Astrocyte of the spinal cord (primary cell): ENCODE measurements at places on chromosomes 11 and 22.
A peak's percentile ranks its signal among the peaks of the same experiment; 100 is the strongest.

GRCh38 chr11:8757047-8757446 is 74.5 kb downstream of the RPL27A start:
- peak; percentile 13 for DNase-seq

- DNase-seq = peak; percentile 83
Observed at GRCh38 chr11:68127714-68128681, 6.8 kb upstream of the CHKA start.

- DNase-seq = no peak
Observed at GRCh38 chr22:18096823-18097222, 13.8 kb upstream of the TUBA8 start.

GRCh38 chr22:46033256-46034200 is 56.6 kb upstream of the WNT7B start:
- no peak for DNase-seq

- DNase-seq = no peak
Observed at GRCh38 chr11:72673943-72674828, at the start of gene PDE2A. PDE2A (minus strand) TSS chr11:72674422; CDS start chr11:72674207, 215 bp downstream.

DNA sequence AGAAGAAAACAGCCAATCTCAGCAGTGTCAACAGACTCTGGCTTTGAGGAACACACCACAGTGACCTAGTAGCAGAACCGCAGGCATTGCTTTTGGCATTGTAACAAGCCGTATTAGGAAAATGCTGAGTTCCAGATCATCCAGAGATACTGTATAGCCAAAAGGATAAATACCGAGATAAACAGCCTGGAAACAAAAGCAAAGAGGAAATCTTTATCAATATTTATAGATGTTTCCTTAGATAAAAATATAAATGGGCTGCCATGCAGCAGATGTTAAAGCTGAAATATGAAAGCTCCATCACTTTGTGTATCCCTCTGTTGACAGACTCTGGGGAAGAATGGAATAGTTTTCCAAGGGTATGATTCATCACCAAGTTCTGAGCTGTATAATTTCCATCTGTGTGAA is 98.9 kb upstream of the TP53AIP1 start:
- no peak for DNase-seq

DNA sequence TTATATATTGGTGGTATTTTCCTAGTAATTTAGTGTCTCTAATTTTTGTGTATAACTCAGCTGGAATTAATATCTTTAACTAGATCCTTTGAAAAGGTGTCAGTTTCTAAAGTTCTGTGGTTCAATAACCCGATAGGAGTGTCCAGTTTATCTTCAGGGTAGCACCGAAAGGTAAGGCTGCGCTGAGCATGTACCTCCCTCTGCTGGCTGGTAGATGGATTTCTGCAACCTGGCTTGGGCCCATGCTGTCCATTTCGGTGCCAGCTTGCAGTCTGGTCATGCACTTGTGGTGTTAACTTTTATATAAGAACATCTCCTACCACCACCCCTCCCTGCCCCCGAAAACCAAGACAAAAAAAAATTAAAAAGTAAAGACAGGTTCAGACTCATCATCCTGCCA is 24.7 kb downstream of the EXT2 start:
- no peak for DNase-seq

GRCh38 chr22:39610246-39610645 is 39.7 kb downstream of the CACNA1I start:
- no peak for DNase-seq

- no peak for DNase-seq
Observed at GRCh38 chr22:23698094-23698493, 7.3 kb downstream of the RGL4 start.

GRCh38 chr22:50399751-50400331 is 56.7 kb downstream of the PPP6R2 start:
- no peak for DNase-seq

DNA sequence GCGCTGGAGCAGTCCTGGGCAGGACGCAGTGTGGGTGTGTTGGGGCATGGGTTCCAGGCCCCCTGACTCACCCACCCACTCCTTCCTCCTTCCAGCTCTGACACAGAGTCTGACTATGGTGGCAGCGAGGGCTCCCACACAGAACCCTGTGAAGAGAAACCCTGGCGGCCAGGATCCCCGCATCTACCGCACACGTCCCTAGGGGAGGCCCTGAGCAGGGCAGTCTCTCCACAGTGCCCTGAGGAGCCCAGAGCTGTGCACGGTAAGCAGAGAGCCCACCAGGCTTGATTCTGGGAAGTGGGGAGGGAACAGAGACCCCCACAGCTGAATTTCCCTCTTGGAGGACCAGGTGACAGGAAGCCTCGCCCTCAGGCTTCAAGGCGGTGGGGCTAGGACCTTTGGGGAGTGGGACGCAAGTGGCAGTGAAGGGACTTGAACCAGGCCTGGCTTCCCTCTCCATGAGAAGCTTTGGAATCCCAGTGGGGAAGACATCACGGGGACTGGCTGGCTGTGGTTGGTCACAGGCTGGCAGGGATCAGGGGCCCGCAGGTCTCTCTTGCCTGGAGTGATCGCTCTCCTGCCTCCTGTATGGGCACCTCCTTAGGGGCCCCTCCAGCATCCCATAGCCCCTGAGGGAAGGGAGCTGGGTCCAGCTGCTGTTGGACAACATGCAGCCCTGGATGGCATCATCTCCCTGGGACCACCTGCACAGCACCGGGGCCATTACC is 96.4 kb upstream of the PARVA start:
- no peak for DNase-seq

GRCh38 chr11:129911298-129911697 is 15.9 kb upstream of the NFRKB start:
- DNase-seq = no peak

- no peak for DNase-seq
Observed at GRCh38 chr22:26768952-26769351, 111.6 kb downstream of the MIAT start.

DNA sequence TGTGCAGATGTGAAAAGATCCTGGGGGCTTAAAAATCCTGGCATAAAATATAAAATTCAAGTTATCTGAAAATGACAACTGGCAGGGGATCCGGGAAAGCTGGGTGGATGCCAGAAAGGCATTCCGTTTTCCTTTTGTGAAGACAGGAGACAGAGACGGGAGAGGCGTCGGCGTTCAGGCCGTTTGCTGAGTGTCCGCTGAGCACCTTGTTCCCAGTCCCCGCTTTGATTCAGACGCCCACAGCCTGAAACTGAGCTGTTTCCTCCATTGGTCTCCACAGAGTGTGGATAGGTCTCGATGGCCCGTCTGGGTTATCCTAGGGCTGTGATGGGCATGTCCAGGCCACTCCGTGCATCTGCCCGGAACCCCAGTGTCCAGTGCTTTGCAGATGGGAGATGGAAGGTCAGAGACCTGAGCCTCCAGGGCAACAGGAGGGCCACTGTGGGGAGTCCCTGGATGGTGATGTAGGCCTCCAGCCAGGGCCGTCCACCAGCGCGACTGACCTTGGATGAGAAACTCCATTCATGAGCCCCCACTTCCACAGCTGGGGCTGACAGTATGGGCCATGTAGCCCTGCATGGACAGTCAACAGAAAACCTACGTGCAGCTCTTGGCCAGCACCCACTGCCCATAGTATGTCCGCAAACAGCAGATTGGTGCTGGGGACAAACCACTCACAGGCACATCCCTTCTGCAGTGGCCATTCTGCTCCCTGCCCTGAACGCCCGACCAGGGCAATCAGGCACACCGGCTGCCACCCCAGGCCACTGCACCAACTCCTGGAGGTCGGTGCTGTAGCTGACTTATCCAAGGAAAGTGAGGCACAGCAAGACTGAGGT is 11.6 kb downstream of the MRGPRF start:
- DNase-seq = no peak

GRCh38 chr11:133778161-133778560 is 67.2 kb downstream of the SPATA19 start:
- no peak for DNase-seq

GRCh38 chr11:67267188-67268080 is 1.2 kb downstream of the GRK2 start:
- no peak for DNase-seq

DNA sequence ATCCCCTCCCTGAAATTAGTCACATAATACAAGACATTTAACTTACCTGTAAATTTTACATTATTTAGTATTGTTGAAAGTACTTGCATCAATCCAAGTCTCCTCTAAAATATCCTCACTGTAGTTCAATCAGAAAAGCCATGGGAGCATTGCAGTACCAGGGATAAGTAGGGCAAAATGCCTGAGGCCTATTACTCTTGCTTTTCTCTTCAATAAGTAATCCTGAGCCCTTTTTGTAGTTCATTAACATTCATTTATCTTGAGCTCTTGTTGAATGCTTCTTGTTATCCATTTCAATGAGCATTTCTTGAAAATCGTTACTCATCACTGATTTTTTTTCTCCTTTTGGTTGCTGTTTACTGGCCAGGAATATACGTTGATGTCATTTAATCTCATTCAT is 414.7 kb downstream of the LRRC4C start:
- no peak for DNase-seq

DNA sequence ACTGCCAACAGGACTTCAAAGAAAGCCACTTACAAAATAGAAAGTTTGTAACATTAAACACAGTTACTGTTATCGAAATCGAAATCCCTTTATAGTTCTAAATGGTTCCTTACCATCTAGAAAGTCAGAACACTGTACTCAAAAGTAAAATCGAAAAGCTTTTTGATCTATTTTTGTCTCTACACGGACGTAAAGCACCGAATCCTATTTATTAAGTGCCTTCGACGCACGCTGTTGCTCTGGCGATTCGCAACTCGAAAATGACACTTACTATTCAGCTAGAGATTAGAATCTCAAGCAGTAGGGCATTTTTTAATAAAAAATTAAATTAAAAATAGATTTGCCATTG is 78.3 kb downstream of the LARGE1 start:
- DNase-seq = no peak

- no peak for DNase-seq
Observed at GRCh38 chr11:10457901-10458300, 2.8 kb downstream of the AMPD3 start.

DNA sequence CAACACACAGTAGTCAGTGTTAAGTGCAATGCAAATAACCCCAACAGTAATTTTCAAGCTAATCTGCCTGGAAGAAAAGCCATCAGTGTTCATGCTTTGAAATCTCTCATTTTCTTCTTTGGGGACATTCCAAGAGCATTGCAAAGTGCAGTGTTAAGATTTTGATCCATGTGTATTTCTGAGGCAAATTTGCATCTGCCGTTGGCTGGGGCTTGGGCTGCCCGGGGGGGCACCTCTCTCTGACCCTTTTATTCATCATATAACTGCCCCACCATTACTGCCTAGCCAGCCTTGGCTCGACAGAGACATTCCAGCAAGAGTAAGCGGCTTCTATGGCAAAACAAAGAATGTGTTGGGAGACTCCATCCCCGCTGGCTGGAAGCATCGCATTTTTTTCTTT is 483.5 kb downstream of the BRD1 start:
- no peak for DNase-seq

GRCh38 chr11:64926689-64927088 is 2.2 kb downstream of the PPP2R5B start:
- DNase-seq = no peak

GRCh38 chr22:47107431-47107830 is 345.0 kb downstream of the TBC1D22A start:
- peak; percentile 83 for DNase-seq

DNA sequence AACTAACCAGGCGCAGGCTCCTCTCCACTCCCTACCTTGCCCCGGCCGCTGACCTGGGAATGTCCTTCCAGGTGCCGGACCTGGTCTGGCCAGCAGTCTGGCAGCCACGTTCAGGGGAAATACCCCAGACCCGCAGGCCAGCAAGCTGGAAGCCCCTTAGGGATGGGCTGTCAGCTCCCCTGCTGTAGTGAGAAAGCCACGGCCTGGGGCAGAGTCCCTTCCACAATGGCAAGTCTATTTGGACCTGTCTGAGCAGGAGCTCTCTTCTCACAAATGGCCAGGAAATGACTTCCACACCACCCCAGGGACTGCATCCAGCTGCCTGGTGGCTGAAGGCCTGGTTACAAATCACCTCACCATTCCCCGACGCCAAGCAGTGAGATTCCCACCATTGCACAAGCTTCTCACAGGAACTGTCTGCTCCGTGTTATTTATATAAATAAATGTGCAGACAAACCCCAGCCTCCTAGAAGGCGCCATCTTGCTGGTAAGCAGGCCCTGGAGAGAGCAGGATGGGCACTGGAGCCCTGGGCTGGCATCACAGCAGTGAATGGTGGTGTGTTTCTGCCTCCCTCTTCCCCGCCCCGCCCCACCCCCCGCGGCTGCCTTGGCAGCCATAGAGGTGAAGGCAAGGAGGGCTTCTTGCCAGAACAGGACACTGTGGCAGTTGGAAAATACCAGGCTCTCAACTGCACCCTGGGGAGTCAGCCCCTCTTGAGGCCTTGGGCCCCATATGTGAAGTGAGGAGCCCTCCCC is 23.7 kb downstream of the RSPH14 start:
- DNase-seq = no peak

DNA sequence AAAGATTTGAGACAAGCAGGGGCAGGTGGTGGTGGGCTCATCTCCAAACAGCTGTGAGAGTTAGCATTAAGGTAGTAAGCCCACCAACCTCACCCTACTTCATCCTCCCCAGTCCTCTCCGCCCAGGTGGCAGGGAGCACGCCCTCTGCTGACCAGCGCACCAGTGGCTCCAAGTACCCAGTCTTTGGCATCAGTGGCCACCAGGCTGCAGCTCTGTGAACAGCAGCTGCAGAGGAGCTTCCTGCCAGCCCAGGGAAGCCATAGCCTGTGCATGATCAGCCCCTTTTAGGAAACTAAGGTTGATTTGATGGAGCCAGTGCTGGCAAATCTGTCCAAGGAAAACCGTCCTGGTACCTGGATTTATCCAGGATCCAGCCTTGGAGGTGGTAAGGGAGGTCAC is 21.7 kb downstream of the CAVIN3 start:
- no peak for DNase-seq

GRCh38 chr11:1203505-1204271 is 19.2 kb upstream of the MUC5B start:
- DNase-seq = no peak

DNA sequence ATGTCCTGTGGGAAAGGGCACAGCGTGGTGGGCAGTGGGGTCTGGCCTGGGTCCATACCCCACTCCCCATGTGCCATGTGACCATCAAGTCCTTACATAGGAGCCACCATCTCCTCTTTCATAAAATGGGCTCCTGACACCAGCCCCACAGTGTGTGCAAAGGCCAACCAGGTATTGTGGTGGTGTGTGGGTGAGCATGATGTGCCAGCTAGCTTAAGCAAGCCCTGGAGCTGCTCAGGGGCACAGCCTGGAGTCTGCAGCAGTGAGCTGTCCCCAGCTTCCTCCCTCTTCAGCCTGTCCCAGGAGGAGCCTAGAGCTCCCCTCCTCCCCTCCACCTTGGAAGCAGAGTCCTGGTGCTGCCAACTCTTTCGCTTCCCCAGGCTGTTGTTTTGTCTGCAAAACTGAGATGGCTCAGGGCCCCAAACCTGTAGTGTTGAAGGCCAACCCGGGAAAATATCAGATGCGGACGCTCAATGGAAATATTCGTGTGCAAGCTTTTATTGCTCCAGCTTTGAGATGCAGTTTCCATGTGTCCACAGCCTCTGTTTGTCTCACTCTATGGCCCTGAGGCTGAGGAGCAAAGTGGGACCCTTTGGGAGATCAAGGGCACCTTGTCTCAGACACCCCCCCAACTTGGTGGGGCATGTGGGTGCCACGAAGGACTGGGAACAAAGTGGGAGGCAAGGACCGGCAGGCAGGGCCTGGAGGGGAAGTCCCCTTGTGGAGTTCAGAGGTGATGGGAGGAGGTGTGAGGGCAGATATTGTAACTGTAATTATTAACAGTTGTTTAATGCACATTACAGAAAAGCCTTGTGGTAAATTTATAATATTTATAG is 92.6 kb downstream of the CTTN start:
- DNase-seq = no peak
